ENCODE measurements at places on chromosomes 7 and 10.

- no peak for DNase-seq
Measured at GRCh38 chr7:113161050-113161449, 42.7 kb upstream of the SMIM30 start.

- DNase-seq = no peak
Measured at GRCh38 chr10:30784897-30785605, 155.5 kb upstream of the LYZL2 start.

GRCh38 chr7:158125721-158126120 is 461.9 kb downstream of the PTPRN2 start:
- DNase-seq = no peak

DNA sequence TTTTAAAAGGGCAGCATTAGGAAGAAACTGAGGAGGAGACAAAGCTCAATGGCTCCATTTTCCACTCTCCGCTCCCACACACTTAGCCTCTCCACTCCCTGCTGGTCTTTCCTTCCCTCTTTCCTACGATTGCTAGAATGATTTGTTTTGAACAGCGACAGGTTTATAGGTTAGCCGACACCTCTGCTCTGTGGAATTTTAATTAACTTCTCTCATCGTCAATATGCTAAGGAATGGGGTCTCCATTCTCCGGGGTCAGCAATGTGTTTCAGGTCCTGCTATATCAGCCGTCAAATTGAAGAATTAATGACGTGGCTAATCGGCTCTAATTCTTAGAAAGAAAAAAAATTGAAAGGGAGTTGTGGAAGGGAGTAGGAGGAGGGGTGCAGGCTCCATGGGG is 28.9 kb downstream of the FBXW4 start:
- no peak for DNase-seq

DNA sequence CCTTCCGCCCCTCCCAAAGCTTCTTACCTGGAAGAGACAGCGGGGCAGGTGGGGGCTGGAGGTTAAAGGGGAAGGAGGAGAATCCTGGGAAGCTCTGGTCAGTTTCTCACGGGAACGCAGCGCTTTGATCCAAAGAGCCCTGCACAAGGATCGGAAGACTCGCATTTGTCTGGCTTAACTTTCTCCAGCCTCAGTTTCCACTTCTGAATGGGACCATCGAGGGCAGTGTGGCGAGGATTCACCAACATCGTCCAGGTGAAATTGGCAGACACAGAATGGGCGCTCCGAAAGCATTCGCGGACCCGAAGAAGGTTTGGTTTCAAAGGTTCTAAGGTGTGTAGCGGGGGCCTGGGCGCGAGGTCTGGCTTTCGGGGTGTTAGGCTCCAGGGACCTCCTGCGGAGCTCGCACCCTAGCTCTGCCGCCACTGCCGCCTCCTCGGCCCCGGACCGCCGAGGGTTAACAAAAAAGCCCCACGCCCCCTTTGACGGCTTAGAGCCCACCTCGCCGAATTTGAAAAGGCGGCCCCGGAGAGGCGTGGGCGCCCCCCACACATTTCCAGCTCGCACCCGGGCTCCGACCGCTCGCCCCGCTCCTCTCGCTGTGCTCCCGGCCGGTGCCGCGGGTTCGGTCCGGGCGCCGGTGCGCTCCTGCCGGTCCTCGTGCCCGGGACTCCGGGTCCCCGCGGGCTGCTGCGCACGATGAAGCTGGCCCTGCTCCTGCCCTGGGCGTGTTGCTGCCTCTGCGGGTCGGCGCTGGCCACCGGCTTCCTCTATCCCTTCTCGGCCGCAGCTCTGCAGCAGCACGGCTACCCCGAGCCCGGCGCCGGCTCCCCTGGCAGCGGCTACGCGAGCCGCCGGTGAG is at the start of gene COL26A1:
Gene COL26A1, plus strand, starts transcription at position 542 of the 862 bp plus-strand sequence. Its CDS starts 158 bp downstream, at position 700.
- DNase-seq = no peak

GRCh38 chr7:129122078-129122750 is 22.3 kb upstream of the TSPAN33 start:
- no peak for DNase-seq
